Calu3 (cell line): ENCODE measurements at places on chromosomes 2 and 18.

DNA sequence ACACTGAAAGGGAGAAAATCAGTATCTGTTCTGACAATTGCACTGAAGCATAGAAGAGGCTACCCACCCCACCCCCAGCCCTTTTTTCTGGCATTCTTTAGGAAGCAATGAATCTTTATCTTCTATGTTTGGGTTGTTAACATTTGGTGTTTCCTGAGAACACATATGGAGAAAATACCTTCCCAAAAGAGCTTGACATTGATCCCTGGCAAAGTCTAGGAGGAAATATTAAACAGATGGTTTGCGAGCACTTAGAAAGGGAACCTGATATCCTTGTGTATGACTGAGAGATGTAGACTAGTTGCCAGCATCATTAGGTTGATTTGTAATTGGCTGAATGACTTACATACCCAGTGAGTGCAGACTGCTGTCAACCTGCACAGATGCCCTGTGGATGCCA is 42.9 kb downstream of the DOK1 start:
- no peak for DNase-seq
- no peaks in the 10 kb centered on the region for H3K36me3 ChIP-seq
- H3K4me3 ChIP-seq = no peak overlapping the region

- peaks cover 21% of the 10 kb centered on the region for H3K36me3 ChIP-seq
- H3K27me3 ChIP-seq = no peaks in the 10 kb centered on the region
- H3K4me3 ChIP-seq = no peak overlapping the region
- peaks cover 72% of the 10 kb centered on the region for H3K4me1 ChIP-seq
- DNase-seq = no peak
- H3K27ac ChIP-seq = no peak overlapping the region
These were observed 9.3 kb downstream of the NCK2 start for GRCh38 chr2:105754011-105754410.

DNA sequence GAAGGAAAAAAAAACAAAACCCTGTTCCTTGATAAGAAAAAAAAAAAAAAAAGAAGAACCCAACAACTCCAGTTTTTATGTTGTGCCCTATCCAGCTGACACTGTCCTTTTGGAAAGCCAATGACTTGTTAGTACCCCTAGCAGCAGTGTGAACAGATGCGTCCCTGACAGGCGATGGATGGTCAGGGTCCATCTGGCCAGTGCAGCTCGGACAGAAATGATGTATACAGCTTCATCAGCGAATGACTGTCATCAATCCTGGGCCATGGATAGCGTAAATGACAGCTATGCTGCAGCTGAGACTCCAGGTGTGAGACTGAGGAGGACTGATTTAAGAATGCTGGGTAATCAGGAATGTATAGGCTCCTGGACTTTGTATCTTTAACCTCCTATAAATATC is 318.8 kb upstream of the FIGN start:
- H3K27ac ChIP-seq = no peak overlapping the region
- H3K27me3 ChIP-seq = no peaks in the 10 kb centered on the region
- H3K36me3 ChIP-seq = no peaks in the 10 kb centered on the region

GRCh38 chr2:172462849-172463381 is 35.5 kb downstream of the ITGA6 start:
- H3K4me3 ChIP-seq = peak overlapping the region; percentile 33
- DNase-seq = peak; percentile 54
- peaks cover 82% of the 10 kb centered on the region for H3K4me1 ChIP-seq

- peaks cover 22% of the 10 kb centered on the region for H3K27me3 ChIP-seq
- no peak overlapping the region for H3K4me3 ChIP-seq
- DNase-seq = no peak
- no peaks in the 10 kb centered on the region for H3K36me3 ChIP-seq
- no peaks in the 10 kb centered on the region for H3K4me1 ChIP-seq
These were observed 324.1 kb downstream of the LPIN1 start for GRCh38 chr2:12070581-12070980.

GRCh38 chr2:172456002-172456401 is 28.6 kb downstream of the ITGA6 start:
- H3K4me1 ChIP-seq = peaks cover 90% of the 10 kb centered on the region
- H3K36me3 ChIP-seq = peaks cover 52% of the 10 kb centered on the region
- H3K27ac ChIP-seq = peak overlapping the region; percentile 40
- H3K27me3 ChIP-seq = no peaks in the 10 kb centered on the region
- DNase-seq = peak; percentile 58

GRCh38 chr2:64634345-64635267 is 19.1 kb downstream of the SERTAD2 start:
- DNase-seq = no peak
- H3K27me3 ChIP-seq = no peaks in the 10 kb centered on the region

DNA sequence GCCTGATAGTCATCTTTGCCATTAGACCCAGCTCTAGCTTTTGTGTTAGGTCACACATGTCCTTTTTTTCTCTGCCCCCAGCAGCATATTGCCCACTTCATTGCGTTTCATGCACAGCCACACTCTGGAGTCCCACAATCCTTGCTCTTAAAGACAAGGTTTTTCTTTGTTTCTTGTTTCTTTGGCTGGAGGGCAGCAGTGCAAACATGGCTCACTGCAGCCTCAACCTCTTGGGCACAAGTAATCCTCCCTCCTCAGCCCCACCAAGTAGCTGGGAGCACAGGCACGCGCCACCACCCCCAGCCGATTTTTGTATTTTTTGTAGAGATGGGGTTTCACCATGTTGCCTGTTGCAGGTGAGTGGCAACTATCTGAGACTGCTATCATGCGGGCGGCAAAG is 16.9 kb upstream of the PAPOLG start:
- no peak for DNase-seq
- peaks cover 18% of the 10 kb centered on the region for H3K27me3 ChIP-seq
- H3K4me3 ChIP-seq = no peak overlapping the region
- no peak overlapping the region for H3K27ac ChIP-seq

DNA sequence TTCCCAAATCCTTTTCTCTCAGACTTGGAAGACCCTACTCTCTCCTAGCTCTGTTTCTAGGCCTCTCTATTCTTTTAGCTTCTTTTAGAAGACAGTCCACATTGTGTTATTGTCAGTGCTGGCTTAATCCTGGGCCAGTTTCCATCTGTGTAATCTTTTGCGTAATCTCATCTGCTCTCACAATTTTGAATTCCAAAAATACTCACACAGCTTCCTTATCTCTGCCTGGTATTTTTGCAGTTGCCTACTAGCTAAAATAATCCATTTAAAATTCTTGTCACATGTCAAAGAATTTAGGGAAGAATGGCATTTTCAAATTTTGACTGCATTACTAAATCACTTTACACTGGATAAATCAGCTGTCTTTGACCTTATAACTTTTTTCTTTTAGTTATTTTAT is 200.6 kb upstream of the MEX3C start:
- no peak overlapping the region for H3K4me3 ChIP-seq
- DNase-seq = no peak
- H3K36me3 ChIP-seq = no peaks in the 10 kb centered on the region
- no peak overlapping the region for H3K27ac ChIP-seq
- no peaks in the 10 kb centered on the region for H3K27me3 ChIP-seq

DNA sequence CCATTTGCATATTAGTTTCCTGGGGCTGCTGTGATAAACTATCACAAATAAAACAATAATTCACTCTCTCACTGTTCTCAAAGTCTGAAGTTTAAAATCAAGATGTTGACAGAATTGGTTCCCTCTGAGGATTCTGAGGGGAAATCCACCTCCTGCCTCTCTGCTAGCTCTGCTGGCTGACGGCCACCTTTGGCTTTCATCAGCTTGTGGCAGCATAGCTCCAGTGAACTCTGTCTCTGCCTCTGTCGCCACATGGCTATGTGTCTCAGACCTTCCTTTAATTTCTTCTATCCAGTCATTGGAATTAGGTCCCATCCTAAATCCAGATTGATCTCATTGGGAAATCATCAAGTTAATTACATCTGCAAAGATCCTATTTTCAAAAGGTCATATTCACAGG is 38.9 kb upstream of the TRIM43 start:
- no peaks in the 10 kb centered on the region for H3K36me3 ChIP-seq
- H3K27me3 ChIP-seq = no peaks in the 10 kb centered on the region
- H3K4me3 ChIP-seq = no peak overlapping the region
- no peak for DNase-seq
- H3K4me1 ChIP-seq = no peaks in the 10 kb centered on the region

DNA sequence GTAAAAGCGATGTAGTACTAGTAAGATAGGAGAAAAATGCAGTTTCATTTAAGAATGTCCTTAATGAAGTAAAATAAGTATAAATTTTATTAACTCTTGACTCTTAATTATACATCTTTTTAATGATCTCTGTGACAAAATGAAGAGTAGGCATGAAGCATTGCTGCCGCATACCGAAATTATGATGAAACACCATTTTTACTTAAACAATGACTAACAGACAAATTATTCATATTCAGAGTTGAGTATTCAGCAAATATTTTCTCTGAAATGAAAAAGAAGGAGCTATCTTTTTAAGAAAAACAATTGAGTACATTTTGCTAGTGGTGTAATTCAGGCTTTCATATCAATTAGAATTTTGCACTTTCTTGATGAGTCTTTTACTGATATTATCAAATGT is 150.6 kb upstream of the DOCK10 start:
- no peak overlapping the region for H3K4me3 ChIP-seq
- H3K36me3 ChIP-seq = no peaks in the 10 kb centered on the region
- no peaks in the 10 kb centered on the region for H3K27me3 ChIP-seq
- DNase-seq = no peak
- H3K27ac ChIP-seq = no peak overlapping the region
- no peaks in the 10 kb centered on the region for H3K4me1 ChIP-seq

DNA sequence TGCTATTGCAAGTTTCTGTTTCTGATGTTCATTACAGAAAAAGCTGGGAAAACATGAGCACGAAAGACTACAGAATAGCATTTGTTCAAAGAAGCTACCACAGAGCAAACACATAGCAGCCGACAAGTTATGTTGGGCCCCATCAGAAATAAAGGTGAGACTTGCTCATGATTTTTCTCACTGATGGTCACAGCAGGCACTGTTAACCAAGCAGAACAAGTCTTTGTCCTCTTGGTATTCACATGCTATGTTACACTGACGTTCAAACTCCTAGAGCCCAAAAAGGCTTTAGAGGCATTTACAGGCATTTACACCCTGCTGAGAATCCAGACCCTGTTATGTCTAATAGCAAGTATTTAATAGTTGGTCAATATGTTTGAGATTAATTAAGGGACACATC is 235.0 kb upstream of the HNMT start:
- no peak for DNase-seq
- H3K36me3 ChIP-seq = no peaks in the 10 kb centered on the region
- H3K4me1 ChIP-seq = no peaks in the 10 kb centered on the region
- H3K27ac ChIP-seq = no peak overlapping the region
- no peak overlapping the region for H3K4me3 ChIP-seq

DNA sequence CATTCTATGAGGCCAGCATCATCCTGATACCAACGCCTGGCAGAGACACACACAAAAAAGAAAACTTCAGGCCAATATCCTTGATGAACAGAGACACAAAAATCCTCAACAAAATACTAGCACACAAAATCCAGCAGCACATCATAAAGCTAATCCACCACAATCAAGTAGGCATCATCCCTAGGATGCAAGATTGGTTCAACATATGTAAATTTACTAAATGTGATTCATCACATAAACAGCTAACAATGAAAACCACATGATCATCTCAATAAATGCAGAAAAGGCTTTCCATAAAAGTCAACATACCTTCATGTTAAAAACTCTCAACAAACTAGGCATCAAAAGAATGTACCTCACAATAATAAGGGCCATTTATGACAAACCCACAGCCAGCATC is 65.3 kb downstream of the WDPCP start:
- H3K4me1 ChIP-seq = no peaks in the 10 kb centered on the region
- no peaks in the 10 kb centered on the region for H3K36me3 ChIP-seq
- H3K4me3 ChIP-seq = no peak overlapping the region
- no peak overlapping the region for H3K27ac ChIP-seq

DNA sequence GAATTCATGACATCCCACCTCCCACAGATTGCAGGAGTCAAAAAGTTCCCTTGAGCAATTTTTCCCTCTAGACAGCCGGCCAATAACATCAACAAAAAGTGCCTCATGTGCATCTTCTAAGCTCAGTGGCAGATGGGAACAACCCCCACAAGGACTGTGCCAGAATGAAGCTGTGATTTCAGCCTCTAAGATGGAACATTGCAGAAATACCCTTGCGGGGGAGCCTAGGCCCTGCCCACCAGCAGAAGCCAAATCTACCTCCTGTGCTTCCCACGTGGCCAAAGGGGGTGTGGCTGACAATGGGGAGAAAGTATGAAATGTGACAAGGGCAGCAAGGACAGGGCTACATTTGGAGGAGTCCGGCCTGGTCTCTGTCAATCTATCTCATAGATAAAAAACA is 482.3 kb downstream of the TGIF1 start:
- no peak overlapping the region for H3K4me3 ChIP-seq
- H3K27me3 ChIP-seq = no peaks in the 10 kb centered on the region
- H3K27ac ChIP-seq = no peak overlapping the region

DNA sequence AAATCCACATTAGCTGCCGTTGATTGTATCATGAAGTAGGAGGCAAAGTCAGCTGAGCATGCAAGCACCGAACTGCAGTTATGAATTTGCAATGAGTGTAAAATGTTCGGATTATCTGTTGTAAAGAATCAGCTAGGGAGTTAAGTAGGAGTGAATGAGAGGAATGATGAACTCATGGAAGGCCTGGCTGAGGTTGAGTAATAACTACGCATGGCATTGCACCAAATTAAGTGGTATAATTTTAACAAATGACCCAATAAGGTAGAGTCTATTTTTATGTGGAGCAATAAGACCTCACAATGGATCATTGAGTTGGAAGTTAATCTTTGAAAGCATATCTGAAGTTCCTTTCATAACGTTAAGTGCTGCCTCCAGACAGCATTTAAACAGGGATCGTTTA is 288.2 kb upstream of the CHST9 start:
- H3K27me3 ChIP-seq = no peaks in the 10 kb centered on the region
- no peak overlapping the region for H3K4me3 ChIP-seq
- peak; percentile 2 for DNase-seq
- H3K36me3 ChIP-seq = no peaks in the 10 kb centered on the region
- H3K27ac ChIP-seq = no peak overlapping the region

DNA sequence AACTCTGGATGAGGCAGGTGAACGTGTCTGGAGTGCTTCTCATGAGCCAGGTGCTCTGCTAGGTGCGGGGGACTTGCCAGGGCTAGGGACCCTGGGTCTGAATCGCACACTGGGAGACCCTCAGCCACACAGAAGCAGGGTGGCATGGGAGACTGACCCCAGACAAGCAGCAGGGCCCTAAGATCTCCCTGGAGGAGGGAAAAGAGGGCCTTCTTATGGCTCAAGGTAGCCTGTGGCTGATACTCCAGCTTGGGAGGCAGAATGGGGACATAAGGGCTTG is 12.8 kb upstream of the CIB4 start:
- no peak overlapping the region for H3K4me3 ChIP-seq
- H3K27ac ChIP-seq = no peak overlapping the region
- peaks cover 83% of the 10 kb centered on the region for H3K27me3 ChIP-seq
- DNase-seq = no peak
- no peaks in the 10 kb centered on the region for H3K4me1 ChIP-seq

DNA sequence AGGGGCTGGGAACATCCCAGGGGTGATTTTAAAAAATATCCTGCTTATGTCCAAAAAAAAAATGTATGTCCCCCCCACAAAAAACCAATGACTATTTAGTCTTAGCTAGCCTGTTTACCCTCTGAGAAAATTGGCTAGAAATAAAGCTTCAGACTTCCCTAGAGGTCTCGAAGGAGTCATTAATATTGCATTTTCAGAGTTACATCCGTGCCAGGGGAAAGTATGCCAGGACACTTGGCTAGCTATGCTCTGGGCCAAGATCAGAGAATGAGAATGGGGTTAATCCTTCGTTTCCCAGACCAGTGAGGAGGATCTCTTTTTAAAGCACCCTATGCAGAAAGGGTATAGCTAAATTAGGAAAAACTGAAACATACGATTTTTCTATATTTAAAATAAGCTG is 183.6 kb downstream of the MC4R start:
- no peaks in the 10 kb centered on the region for H3K27me3 ChIP-seq
- DNase-seq = no peak
- H3K4me3 ChIP-seq = no peak overlapping the region
- H3K36me3 ChIP-seq = no peaks in the 10 kb centered on the region
- H3K27ac ChIP-seq = no peak overlapping the region
